ENCODE measurements at places on chromosomes 2 and 18. TPM values are rescaled to one million over a fixed set of nuclear protein-coding genes. Genes with fewer than 3 reads are reported as not detected.
A peak's percentile ranks its signal among the peaks of the same experiment; 100 is the strongest.

Gene NPPC
- total RNA-seq, result not detected

DNA sequence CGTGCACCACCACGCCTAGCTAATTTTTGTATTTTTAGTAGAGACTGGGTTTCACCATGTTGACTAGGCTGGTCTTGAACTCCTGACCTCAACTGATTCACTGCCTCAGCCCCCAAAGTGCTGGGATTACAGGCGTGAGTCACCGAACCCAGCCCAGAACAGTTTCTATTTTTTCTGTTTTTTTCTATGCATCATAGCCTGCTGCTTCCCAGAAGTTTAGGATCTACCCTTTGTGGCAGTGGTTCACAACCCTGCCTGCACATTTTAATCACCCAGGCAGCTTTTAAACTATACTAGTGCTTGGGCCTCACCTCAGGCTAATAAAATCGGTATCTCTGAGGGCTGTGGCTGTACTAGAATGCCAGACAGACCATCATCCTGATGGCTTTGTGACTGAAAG is 39.7 kb upstream of the SOCS6 start:
- no peak overlapping the region for H3K4me3 ChIP-seq
- no peak overlapping the region for H3K27ac ChIP-seq
- H3K36me3 ChIP-seq, result no peaks in the 10 kb centered on the region
- no peaks in the 10 kb centered on the region for H3K27me3 ChIP-seq
- DNase-seq, result no peak
- H3K4me1 ChIP-seq, result no peaks in the 10 kb centered on the region

- no peak for DNase-seq
- H3K36me3 ChIP-seq, result no peaks in the 10 kb centered on the region
- H3K27me3 ChIP-seq, result peaks cover 2% of the 10 kb centered on the region
- H3K27ac ChIP-seq, result no peak overlapping the region
Measured at GRCh38 chr2:176967911-176968450, 244.6 kb upstream of the HNRNPA3 start.

DNA sequence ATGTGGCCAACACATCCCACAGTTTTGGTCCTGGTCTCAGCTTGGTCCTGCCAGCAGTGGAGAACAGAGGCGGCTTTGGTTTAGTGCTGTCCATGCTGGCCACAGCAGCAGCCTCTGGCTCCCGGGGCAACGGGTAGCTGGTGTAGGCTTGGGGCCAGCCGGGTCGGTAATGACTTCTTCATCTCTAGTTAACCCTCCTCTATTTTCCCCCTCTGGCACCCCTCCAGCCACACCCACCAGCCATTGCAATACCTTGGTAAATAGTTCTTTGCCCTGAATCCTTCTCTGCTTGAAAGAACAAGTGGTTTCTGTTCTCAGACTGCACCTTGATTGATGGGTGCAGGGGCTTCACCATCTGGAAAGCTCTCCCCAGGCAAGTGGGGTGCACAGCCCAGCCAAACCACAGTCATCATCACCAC is 31.7 kb upstream of the ZNF396 start:
- H3K4me3 ChIP-seq, result no peak overlapping the region
- DNase-seq, result no peak
- H3K27ac ChIP-seq, result no peak overlapping the region
- no peaks in the 10 kb centered on the region for H3K36me3 ChIP-seq

GRCh38 chr2:152031747-152032306 is 67.0 kb downstream of the CACNB4 start:
- no peak overlapping the region for H3K27ac ChIP-seq
- H3K36me3 ChIP-seq, result no peaks in the 10 kb centered on the region
- H3K4me3 ChIP-seq, result no peak overlapping the region
- H3K27me3 ChIP-seq, result peaks cover 4% of the 10 kb centered on the region

Gene SLC4A5
- 2.9 TPM for total RNA-seq

- peaks cover 41% of the 10 kb centered on the region for H3K4me1 ChIP-seq
- H3K36me3 ChIP-seq, result no peaks in the 10 kb centered on the region
- H3K27ac ChIP-seq, result no peak overlapping the region
- H3K27me3 ChIP-seq, result no peaks in the 10 kb centered on the region
Measured at GRCh38 chr2:64225491-64225890, 81.3 kb upstream of the PELI1 start.

Gene FABP1
- not detected for total RNA-seq

Gene HOXD9
- total RNA-seq, result not detected

GRCh38 chr2:162477011-162477410 is 133.1 kb downstream of the GCA start:
- H3K27me3 ChIP-seq, result no peaks in the 10 kb centered on the region
- no peak overlapping the region for H3K27ac ChIP-seq
- H3K4me3 ChIP-seq, result no peak overlapping the region
- H3K4me1 ChIP-seq, result no peaks in the 10 kb centered on the region

Gene TBR1
- total RNA-seq, result not detected

DNA sequence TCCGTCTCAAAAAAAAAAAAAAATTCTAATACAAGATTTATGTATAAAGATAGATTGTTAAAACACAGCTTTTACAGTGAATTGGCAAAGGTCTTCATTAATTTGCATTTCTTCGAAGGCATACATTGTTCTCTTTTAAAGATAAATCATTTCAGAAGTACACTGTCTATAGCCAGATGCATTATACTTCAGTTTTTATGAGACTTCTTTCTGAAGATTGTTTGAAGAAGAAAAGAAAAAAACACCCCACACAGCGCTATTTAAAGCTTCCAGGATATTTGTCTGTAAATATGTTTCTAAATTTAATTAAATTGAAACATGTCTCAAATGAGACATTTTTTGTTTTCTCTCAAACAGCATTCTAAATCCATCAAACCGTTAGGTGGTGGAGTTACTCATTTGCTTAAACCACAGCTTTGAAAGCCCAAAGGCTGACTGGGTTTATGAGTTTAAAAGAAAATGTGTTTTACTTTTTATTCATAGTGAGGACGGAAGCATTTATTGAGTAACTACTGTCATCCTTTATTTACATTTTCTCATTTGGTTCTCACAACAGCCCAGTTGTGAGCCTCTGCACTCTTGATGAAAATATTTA is 42.4 kb upstream of the C1GALT1C1L start:
- H3K4me3 ChIP-seq, result no peak overlapping the region
- no peaks in the 10 kb centered on the region for H3K36me3 ChIP-seq

DNA sequence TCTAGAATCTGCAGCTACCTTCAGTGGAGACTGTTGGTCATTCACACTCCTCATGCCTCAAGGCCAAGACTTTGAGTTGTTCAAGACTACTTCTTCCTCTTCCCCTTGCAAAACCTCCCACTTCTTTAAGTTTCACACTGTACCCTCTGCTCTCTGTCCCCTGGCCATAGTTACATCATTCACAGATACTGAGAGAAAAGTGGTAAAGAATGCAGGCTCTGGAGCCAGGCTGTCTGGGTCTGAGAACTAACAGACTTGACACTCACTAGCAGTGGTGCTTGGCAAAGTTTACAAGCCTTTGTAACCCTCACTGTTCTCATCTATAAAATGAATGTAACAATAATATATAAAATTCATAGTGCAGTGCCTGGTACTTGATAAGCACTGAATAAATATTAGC is 61.8 kb downstream of the CDH20 start:
- H3K27ac ChIP-seq, result no peak overlapping the region
- DNase-seq, result no peak
- no peaks in the 10 kb centered on the region for H3K4me1 ChIP-seq

DNA sequence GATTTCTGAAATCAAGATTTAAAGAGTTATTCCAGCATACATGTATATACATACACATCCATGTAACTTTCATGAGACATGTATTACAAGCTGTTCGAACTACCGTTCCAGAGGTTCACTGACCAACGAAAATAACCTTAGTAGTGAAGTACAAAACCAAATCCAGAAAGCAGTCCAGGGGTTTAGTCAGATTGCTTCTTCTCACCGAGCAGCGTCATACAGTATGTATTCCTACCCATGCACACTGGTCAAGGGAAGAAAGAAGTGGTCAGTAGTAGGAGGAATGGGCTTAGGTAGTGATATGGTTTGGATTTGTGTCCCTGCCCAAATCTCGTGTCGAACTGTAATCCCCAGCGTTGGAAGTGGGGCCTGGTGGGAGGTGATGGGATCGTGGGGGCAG is 45.3 kb downstream of the E2F6 start:
- no peaks in the 10 kb centered on the region for H3K27me3 ChIP-seq
- peaks cover 2% of the 10 kb centered on the region for H3K36me3 ChIP-seq
- DNase-seq, result no peak
- no peak overlapping the region for H3K4me3 ChIP-seq

DNA sequence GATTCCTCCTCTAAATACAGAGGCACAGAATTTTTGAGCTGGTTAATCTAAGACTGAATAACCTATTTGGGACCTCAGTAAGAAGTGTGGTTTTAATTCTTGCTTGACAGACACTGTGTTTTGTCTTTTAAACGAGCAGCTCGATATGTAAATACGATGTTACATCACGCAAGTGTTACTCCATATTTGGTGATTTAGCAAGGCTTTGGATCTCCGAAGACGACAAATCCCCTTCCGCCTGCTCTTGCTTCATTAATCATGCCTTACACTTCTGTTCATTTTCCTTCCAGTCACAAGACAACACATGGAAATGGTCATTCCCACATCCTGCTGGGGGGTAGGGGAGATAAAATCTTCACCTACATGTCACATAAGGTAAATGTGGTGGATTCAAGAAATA is 9.4 kb downstream of the BCL11A start:
- no peak overlapping the region for H3K27ac ChIP-seq
- H3K4me3 ChIP-seq, result no peak overlapping the region
- no peaks in the 10 kb centered on the region for H3K36me3 ChIP-seq
- H3K27me3 ChIP-seq, result peaks cover 57% of the 10 kb centered on the region

DNA sequence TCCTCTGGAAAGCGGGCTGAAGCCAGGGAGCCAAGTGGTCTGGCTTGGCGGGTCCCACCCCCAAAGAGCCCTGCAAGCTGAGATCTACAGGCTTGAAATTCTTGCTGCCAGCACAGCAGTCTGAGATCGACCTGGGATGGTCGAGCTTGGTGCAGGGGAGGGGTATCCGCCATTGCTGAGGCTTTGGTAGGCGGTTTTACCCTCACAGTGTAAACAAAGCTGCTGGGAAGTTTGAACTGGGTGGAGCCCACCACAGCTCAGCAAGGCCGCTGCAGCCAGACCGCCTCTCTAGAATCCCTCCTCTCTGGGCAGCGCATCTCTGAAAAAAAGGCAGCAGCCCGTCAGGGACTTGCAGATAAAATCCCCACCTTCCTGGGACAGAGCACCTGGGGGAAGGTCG is 12.6 kb upstream of the FLACC1 start:
- no peak overlapping the region for H3K4me3 ChIP-seq
- no peak overlapping the region for H3K27ac ChIP-seq
- peaks cover 58% of the 10 kb centered on the region for H3K36me3 ChIP-seq
- peaks cover 3% of the 10 kb centered on the region for H3K4me1 ChIP-seq
- H3K27me3 ChIP-seq, result no peaks in the 10 kb centered on the region

DNA sequence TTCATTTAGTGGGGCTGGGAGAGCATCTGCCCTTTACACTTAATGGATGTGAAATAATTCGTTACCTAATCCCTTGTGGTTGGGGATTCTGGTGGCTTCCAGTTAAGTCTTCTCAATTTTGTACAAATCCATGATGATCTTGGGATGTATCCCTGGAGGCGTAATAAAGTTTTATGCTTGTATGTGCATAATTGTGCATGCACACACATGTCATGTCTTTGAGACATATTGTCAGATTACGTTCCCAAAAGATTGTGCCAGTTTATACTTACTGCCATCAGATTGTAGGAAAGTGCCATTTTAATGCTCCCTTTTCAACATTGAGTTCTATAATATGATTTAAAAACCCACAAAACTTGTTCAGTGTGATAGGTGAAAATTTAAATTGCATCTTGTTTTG is 60.8 kb downstream of the CHRNA1 start:
- no peaks in the 10 kb centered on the region for H3K36me3 ChIP-seq
- no peak overlapping the region for H3K4me3 ChIP-seq
- no peak for DNase-seq
- no peak overlapping the region for H3K27ac ChIP-seq

GRCh38 chr2:174551697-174552096 is 45.9 kb downstream of the WIPF1 start:
- H3K27me3 ChIP-seq, result no peaks in the 10 kb centered on the region
- H3K4me3 ChIP-seq, result no peak overlapping the region
- H3K4me1 ChIP-seq, result peaks cover 44% of the 10 kb centered on the region

DNA sequence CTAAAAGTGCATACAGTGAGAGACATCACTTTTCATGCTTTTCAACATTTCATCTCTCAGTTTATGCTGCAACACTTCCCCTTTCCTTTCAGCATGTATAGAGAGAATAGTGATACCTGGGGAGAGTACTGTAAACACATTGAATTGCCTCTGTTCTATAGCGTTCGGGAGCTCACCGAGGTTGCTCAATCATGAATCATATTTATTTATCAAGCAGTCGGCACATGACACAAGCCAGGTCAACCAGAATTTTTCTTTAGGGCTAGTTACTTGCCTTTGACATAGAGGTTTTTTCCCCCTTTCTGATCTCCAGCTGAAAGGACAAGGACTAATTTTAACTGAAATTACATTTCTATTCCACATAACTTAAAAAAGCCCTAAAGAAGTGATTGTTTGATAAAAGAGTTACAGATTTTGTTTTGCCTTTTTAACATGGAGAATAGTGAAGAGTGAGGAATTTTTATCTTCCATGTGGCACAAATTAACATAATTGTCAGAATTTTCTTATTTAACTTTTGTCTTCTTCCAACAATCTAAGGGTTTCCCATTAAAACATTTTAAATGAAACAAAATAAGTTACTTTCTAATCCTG is 690.9 kb upstream of the TMEFF2 start:
- H3K4me1 ChIP-seq, result no peaks in the 10 kb centered on the region
- DNase-seq, result no peak
- no peak overlapping the region for H3K4me3 ChIP-seq
- no peak overlapping the region for H3K27ac ChIP-seq
- H3K27me3 ChIP-seq, result no peaks in the 10 kb centered on the region
- H3K36me3 ChIP-seq, result no peaks in the 10 kb centered on the region

DNA sequence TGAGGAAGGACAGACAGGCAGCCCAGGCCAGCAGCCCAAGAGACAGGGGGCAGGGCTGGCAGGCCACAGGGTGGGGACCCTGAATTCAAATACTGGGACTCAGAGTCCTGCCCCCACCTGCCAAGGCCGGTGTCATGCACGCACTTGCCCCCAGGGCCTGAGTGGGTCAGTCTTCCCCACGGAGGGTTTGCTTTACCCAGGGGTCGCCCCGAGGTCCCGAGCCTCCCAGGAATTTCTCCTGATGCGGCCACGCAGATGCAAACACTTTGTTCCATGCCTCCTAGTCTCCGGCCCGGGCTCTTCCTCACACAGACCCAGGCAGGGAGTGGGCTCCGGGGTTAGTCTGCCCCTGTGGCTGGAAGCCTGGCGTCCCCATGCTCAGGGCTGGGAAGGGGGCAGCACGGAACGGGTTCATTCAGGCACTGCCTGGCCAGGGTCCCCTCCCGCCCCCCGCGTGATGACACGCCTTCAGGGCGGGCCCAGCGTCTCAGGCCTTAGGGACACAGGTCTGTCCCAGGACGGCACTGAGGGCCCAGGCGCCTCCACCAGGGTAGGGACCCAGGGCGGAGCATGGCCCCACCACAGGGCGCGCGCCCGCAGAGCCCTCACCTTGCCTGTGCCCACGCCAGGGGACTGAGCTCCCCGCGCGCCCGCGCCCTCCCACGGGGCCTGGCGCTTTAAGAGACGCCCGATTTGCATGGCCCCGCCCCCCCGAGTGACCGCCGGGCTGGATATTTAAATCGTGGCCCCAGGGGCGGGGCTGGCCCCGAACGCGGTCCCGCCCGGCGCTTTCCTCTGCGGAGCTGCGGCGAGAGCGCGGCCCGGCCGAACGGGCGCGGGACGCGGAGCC is at the start of gene SNED1:
TSS of gene SNED1 (plus strand) at position 763 of the 850 bp plus-strand sequence. CDS start 220 bp downstream, outside the sequence.
- peak; percentile 59 for DNase-seq
- no peak within 1 kb of the TSS for H3K27ac ChIP-seq
- H3K4me1 ChIP-seq, result peaks cover 7% of the 10 kb centered on the region
- H3K27me3 ChIP-seq, result peaks cover 17% of the 10 kb centered on the region
